ENCODE measurements at places on chromosomes 7 and 10.

DNA sequence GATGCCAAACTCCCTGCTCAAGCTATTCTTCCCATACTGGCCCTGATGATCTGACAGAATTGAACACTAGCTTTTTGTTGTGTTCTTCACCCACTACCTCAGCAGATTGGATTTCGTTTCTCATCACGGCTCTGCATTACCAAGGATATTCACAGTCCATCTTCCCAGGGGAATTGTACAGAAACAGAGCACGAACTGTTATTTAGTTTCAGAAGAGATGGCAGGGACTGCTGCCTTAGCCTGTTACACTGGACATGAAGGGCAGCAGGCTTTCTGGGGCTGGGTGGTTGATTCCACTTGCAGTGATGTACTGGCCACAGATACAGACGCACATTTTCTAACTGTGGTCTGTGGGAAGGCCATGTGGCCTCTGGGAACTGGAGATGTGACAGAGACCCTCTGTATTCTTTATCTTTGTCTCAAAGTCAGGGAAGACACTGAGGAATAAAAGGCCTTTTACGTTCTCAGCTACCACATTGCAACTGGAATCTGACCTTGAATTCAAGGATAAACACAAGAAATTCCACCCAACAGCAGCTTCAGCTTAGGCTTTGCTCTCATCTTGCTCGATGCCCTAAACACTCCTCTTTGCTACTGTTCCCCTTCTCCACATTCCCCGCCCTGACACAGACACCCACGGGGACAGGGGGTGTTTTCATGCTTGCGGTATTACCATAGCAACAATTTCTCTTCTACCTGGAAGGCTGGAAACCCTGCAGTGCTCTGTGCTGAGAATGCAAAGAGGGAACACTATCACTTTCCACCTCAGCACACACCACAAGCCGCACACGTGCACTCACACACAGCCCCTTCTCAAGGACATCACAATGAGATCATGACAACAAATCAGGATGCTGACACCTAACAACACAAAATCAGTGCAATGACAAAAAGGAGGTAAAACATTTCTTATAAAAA, 81.7 kb downstream of the RNF216 start:
- DNase-seq: no peak

DNA sequence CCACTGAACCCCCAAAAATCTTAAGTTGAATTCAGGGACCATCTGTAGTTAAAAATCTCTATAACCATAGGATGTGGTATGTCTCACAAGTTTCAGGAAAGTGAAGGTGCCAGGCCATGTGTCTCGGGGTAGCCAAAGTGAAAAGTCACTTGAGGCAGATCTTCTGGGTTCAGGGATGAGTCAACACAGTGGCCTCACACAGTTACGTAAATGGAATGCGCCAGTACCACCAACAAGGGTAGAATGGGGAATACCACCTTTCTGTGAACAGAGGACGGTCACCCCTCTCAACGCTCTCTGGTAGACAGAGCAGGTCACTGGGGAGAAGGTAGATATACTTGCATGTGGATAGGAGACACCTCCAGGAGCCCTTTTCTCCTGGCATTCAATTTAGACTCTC, 71.4 kb downstream of the ELMO1 start:
- DNase-seq: no peak

DNA sequence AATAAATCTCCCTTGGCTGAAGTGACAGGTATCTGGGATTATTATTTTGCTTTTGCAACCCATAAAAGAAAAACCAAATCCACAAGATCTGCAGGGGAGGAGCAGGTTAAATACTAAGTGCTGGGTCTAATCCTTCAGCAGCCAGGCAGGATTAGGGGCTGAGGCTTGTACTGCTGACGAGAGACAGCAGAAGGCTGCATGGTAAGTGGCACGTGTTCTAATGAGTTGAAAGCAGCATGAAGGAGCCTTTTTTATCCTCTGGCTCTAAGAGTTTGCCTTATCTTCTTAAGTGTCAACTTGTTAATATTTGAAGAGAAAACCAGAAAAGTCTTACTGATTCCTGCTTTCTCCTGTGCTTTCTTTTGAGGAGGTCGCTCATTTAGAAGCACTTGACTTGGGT, 50.0 kb downstream of the LYZL2 start:
- DNase-seq: no peak

DNA sequence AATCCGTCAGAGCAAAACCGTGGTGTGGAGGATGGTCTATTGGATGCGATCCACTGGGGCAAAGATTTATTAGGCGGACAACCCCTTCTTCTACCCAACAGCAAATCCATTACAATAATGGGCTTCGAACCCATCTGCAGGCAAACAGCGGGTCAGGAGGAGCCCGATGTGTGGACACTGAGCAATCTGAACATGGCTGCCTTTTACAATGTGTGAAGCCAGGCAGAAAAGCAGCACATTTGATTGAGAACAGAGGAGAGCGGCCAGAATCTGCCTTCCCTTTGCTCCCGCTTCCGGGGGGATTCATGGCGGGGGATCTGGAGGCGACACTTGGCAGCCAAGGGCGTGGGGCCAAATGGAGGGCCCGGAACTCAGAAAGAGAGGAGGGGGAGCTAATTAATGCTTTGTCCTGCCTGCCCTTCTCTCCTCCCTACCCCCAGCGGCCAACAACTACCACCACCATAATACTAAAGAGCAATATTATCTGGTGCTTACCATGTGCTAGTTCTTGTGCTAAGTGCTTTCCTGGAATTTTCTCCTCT, 133.0 kb downstream of the EMX2 start:
- DNase-seq: no peak

- no peak for DNase-seq
These were observed 98.6 kb downstream of the FAM53B start for GRCh38 chr10:124645467-124646095.

GRCh38 chr7:145986248-145986874, 130.2 kb upstream of the CNTNAP2 start:
- no peak for DNase-seq

DNA sequence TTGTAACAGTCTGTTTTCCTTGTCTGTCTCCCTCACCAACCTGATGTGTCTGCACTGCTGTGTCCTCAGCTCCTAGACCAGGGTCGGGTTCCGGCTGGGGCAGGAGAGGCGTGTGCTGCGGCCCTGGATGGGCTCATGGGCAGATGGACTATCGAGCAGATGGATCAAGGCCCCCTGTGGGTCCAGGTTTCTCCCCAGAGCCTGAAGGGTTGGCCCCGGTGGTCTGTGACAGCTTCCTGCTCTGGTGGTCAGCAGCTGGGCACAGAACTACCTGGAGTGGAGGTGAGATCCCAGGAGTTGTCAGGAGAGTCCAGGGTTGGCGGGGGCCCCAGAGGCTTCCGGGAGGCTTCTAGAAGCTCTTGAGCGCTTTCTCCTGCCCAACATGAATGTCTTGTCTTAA, 75.1 kb downstream of the GRK5 start:
- DNase-seq: no peak

- no peak for DNase-seq
These were observed 69.6 kb upstream of the HPS1 start for GRCh38 chr10:98516352-98516751.

DNA sequence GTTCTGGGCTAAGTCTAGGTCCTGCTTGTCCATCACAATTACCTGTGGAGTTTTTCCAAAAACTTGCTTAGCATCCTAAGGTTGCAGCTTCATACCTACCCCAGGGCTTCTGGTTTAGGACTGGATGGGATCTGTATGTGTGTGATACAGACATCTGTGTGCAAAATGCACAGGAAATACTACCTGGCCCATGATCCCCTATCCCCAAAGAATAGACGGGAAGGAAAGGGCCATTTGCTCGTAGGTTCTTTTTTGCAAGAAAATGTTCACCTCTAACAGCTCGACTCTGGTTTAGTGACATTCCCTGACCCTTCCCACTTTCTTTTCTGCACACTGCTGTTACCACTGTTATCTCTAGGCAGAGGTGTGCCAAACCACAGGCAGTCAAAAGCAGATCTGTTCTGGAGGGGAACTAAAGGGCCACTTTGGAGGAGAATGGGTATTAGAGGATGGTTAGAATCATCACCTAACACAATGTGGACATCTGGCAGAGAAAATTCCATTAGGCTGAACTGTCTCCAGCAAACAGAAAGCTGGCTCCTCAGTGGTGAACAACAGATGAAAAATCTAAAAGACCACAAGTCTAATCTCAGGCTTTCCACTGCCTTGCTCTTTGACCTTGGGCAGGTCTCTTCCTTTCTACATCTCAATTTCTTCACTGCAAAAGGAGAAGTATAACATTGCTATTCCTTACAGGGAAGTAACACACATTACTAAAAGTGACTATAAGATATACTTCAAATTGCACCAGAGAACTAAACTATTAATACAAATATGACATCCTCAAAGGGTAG, 107.4 kb downstream of the UBE2H start:
- no peak for DNase-seq

- DNase-seq: peak; percentile 62
These were observed 72.4 kb upstream of the LRRC4 start for GRCh38 chr7:128103498-128104107.

DNA sequence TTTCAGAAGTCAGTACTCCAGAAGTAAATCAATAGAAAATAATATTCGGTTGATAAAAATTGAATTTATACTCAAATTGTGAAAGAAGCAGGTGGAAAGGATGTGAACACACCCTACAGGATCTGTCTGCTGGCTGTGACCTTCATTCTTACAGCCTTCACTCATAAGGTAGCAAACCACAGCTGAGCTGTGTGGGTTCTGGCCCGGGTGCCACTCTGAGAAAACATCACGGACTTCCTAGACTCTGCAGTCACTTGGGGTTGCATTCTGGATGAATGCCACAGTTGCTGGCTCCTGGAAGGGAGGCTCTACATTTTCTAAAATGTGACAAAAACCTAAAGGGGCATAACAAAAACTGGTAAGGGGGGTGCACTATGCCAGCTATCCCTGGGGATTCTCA, 36.0 kb upstream of the ABLIM1 start:
- DNase-seq: no peak

DNA sequence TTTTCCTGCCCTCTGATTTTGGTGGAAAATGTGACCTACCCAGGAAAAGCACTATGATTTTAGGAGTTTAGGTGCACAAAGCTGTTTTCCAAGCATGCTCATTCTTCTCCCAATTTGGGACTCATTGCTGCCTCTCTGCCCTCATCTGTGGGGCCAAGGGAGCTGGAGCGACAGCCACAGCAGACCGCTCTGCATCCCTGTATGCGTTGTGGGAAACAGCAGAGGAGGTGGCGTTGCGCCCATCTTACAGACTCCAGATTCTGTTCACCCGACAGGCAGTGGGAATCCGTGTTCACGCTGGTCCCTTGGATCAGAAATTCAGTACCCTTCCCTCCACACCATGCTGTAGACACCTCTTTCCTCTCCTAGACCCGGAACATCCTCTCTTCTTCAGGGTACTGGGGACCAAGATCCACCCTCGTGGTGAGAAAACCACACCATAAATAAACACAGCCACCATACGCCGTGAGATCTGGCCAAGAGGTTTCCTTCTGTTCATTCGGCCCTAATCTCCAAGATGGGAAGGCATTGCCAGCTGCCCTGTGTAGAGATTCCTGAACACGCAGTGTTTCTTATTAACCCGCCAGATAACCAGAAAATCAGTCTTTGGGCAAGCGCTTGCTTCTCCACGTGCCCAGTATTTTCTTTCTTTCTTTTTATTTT, 87.9 kb downstream of the CUX1 start:
- no peak for DNase-seq

DNA sequence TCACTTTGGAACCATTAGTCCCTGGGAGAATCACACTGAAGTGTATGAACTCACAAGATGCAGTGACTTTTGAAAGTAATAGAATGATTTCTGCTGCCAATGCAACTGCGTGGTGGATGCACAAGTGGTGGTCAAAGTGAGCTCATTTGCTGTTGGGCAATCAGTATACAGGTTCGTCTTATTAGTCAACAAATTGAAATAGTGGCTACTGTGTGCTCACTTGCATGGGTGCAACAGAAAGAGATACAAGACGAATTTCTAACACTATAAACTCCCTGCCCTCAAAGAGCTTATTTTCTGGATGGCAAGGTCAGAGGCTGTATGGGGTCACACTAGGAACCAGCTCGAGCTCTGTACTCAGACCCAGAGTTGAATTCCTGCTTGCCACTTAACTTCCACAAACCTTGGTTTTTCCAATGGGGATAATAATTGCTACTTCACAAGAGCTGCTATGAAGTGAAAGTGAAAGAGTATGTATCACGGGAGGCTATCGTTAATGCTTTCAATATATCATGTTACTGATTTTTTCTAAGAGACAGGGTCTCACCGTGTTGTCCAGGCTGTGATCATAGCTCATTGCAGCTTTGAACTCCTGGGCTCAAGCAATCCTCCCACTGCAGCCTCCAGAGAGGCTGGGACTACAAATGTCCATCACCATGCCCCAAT, 8.3 kb upstream of the BCL7B start:
- no peak for DNase-seq
